Activated T-cell treated with anti-CD3 and anti-CD28 coated beads, Interleukin-2, amount 50 U/mL, for 48 hours (primary cell): ENCODE measurements at places on chromosomes 2 and 18.

GRCh38 chr2:70261501-70261900, 3.6 kb downstream of the PCYOX1 start:
- DNase-seq = no peak

DNA sequence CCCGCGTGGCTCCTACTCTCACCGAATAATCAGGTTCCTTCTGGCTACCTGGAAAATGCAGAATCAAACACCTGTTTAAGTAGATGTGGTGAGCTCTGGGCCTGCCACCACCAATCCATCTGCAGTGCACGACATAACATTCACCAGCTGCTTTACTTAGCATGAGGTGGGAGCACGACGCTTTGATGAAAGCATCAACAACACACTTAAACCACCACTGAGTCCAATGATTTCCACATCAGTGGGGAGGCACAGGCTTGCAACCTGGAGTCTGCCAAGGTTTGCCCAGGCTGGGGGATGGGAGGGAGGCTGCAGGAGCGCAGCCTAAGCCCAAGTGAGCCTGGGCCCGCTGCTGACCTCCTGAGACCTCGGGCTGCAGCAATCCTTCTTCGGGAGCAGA, 415.5 kb downstream of the MEIS1 start:
- no peak for DNase-seq

- no peak for DNase-seq
These were observed 156.7 kb downstream of the WDR7 start for GRCh38 chr18:56807901-56808300.

DNA sequence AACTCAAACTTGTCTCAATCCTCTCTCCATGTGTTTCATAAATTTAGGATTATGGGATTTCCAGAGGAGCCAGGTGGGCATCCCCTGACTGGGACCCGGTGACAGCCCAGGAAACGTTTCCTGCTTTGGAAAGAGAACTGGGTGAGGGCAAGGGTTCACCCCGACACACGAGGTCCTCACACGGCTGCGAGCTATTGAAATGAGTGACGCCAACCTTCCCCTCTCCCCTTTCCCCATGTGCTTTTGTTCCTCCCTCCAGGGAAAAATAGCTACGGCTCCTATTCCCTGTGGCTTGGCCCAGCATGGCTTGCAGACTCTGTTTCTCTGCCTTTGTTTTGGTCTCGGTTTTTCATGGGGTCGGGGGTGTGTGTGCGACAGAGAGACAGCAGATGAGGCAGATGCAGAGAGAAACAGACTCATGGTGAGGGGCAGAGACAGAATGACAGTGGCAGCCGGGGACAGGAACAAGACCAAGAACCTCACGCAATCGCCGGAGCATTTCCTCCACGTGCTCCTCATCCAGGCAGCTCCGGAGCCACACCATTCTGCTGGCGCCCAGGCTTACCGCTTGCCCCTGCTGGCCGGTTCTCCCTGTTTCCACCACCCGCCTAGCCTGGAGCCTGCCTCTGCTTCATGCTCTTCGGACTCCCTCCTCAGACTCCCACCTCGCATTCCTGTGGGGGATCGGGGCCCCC, 238.5 kb downstream of the DYSF start:
- no peak for DNase-seq

GRCh38 chr2:201580486-201580885, 62.8 kb downstream of the TMEM237 start:
- no peak for DNase-seq

- no peak for DNase-seq
These were observed 53.5 kb upstream of the PGAP1 start for GRCh38 chr2:196980001-196980400.

DNA sequence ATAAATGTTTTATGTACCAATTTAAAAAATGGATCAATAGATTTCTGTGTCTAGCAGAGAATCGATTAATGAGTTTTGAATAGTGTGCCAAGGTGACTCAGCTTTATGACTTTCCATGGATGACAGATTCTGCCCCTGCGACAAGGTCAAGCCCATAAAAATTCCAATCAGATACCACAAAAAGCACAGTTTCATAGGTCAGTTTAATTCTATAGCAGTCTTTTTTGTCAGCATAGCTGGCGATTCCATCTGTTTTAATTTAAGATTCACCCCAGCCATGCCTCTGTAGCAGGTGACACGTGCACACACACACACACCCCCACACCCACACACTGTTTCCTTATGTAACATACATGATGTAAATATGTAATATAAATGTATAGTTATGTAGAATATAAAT, 28.9 kb downstream of the RAB31 start:
- DNase-seq = no peak

DNA sequence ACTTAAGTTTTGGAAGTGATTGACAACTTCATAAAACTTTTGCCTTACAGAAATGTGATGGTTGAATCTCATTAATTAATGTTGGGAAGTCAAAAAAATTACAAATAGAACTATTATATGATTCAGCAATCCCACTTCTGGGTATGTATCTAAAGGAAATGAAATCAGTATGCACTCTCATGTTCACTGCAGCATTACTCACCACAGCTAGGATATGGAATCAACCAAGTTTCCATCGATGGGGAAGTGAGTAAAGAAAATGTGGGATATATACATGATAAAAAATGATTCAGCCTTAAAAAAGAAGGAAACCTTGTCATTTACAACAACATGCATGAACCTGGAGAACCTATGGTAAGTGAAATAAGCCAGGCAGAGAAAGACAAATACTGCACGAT, 112.4 kb upstream of the WDR75 start:
- no peak for DNase-seq
